Stimulated activated CD8-positive, alpha-beta memory T cell treated with anti-CD3 and anti-CD28 coated beads, Interleukin-15, amount 100 ng/mL, for 4 hours (primary cell): ENCODE measurements at places on chromosomes 2 and 18.

DNA sequence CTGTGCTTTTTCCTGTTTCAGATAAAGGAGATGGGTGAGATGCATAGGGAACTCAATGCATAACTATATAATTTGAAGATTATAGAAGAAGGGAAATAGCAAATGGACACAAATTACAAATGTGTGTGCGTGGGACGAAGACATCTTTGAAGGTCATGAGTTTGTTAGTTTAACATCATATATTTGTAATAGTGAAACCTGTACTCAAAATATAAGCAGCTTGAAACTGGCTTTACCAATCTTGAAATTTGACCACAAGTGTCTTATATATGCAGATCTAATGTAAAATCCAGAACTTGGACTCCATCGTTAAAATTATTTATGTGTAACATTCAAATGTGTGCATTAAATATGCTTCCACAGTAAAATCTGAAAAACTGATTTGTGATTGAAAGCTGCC, 16.4 kb upstream of the MSH2 start:
- DNase-seq, result no peak

DNA sequence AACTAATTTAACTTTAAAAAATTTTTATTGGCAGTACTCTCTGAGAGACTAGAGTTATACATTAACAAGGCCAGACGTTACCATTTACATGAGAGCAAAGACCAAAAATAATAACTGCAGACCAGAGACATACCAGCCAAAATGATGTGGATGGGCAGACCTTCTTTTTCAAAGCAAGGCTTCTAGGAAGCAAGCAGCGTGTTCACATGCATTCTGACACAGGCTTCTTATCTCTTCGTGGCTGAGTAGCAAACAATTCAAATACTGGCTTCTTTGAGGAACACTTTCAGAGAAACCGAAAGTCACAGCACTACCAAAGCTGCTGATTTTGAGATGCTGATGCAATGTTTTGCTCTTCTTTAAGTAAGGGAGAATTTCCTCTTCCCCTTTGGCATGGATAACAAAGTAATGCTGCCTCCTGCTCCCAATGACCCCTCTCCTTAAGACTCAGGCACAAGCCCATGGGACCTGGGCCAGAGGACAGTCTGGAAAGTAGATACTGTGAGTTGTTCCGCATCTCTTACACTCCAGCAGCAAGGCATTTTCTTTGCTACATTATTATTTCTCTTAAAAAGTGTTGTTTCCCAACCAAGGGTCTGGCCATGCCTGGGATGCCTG, 181.9 kb downstream of the MREG start:
- DNase-seq, result no peak

DNA sequence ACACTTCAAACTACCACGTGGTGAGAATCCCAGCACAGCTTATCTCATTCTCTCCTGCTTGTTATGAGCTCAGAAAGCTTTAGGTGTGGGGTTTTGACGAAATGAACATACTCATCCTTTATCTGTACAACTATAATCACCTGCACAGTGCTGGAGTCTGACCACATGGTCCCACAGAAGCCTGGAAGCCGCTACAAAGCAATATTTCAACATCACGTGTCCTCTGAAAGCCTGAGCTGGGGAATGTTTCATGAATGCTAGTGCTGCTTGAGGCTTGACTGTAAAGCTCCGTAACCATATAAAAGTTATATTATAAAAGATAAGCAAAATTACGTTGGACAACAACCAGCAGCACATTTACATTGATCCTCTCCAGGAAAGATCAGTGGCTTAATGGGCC, 43.9 kb downstream of the PIEZO2 start:
- no peak for DNase-seq

- DNase-seq, result no peak
These were observed 53.5 kb upstream of the C2orf15 start for GRCh38 chr2:99088017-99088416.

- no peak for DNase-seq
These were observed 214.8 kb downstream of the ATAD2B start for GRCh38 chr2:23711979-23712755.

DNA sequence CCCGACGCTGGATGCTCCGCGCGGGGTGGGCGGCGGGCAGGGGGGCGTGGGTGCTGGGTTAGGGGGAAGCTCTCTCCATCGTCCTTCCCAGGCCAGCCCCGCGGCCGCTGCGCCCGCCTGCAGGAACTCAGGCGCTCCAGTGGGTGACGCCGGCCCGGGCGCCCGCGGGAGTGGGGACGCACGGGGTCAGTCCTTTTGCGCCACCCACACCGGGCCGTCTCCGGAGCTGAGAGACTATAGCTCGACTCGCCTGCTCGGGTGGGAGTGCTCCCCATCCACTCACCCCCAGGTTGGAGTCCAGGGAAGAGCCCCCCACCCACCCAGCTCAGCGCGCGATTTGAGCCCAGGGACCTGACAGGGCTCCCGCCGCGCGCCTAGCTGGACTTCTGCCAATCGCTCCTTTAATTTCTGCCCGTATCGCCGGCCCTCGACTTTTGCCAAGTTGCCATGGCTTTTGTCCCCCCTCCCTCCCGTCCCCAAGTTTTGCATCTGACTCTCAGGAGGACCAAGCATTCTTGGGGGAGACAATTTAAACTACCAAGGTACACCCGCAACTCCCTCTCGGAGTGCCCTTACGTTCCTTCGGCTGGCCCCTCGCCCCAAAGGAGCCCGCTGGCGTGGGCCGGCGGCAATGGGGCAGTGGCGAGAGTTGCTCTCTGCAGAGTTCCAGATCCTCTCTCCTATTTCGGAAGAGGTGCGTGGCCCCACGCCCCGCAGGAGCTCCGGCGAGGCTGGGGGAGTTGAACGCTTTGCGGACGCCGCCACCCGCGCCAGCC, 205.8 kb upstream of the SMAD2 start:
- no peak for DNase-seq

DNA sequence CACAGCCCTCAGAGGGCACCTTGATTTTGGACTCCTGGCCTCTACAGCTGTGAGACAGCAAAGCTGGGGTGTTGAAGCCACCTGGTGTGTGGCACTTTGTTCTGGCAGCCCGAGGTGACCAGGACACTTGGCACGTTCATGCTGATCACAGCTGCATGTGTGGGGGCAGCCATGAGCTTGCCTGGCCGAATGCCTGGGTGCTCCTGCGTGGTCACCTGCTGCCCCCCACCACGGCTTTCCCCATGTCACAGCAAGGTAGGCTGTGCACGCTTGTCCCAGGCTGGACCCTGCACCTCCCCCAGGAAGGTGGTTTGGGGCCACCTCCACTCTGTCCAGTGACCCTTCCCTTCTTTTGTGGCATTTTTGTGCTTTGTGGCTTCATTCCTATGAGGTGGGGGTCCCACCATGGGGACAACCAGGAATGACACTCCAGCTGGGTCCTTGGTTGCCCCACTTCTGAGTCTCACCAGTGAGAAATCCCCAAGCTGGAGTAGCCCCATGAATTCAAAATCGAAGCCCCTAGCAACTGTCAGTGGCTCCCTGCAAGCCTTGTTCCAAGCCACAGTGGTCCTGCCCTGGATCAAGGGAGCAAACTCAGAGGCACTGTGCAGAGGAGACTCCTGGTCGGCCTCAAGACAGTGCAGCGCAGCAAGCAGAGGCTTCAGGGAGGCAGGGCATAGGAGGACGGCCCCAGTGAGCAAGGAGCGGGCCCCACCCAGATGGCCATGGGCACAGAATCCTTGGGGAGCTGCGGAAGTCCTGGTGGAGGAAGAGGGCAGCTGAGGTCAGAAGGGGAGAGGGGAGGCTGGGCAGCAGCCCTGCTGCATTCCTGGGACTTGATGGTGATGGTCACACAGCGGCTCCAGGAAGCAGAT, 121.4 kb upstream of the HS6ST1 start:
- DNase-seq, result no peak

DNA sequence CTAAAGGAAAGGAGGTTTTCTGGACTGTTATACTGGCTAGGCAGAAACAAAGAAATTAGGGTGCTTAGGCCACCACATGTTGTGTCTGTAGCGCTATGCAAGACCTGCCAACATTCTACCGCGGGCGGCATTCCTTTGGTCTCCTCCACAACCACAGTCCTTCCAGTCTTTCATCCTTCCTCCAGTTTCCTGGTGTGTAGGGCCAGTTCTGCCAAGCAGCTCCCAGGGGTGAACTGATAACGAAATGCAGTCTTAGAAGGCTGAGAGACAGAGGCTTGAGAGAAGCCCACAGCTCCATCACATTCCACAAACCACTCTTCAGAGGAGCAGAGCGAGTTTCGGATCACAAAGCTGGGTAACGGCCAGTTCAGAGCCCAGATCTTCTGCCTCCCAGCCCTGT, 19.5 kb upstream of the CXXC1 start:
- DNase-seq, result no peak

GRCh38 chr2:181304011-181304844, 153.0 kb upstream of the ITGA4 start:
- DNase-seq, result no peak

DNA sequence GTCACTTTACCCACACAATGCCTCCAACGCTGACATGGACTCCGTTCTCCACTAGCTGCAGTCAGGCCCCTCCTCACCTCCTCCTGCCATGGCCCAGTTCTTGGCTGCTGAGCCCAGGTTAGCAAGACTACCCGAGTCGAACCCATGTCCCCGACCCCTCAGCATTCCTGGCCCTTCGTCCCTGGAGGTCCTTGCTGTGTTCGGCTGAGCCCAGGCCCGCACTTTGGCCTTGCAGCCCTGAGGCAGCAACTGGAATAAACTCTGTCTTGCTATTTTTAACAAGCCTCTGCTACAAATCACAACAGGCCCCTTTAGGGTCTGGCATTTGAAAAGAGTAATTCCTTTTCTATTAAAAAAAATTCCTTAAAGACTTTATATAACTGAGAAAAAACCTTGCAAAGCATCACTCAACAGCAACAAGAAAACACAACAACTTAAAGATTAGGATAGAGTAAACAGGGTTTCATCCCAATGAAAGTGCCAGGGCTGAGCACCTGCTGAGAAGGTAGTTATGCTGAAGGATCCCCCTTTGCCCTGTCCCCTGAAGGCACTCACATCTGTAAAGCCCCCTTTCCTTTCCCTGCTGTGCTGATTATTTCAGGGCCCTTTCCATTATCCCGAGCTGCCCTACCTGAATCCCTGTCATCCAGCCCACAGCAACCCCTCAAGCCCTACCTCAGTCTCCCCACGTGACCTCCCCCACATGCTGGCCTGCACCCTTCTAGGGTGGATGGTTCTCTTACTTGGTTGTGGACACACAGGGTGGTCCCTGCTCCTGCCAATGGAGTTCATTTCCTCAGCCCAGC, 120.0 kb upstream of the SNTG2 start:
- DNase-seq, result no peak

DNA sequence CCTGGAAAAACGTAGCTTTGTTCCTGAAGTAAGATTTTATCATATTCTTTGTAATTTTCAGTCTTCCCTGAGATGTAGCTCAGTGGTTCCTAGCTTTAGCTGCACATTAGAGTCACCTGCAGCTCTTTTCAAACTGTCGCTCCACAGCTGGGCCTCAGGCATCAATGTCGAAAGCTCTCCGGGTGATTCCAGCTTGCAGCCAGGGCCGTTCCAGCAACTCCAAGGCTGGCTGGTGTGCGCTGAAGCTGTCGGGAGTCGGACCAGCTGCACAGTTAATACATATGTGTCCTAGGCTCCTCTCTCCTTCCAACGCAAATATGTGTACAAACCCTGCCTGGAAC, 609 bp upstream of the ZNF2 start:
- no peak for DNase-seq

DNA sequence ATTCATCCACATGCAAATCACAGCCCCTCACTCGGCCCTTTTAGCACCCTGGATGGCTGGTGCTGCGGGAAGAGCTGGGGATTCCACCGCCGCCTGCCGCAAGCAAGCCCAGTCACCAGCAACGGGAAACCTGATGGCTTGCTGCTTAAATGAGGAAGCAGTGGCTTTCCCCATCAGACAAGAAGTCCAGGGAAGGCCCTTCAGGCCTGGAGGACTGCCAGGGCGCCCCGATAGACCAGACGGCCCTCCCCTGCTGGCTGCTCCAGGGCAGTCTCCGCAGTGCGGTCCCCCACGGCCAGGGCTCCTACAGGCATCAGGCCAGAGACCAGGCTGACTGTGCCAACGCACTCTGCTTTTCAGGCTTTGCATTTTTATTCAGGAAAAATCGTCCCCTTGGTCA, 439.1 kb downstream of the EIPR1 start:
- DNase-seq, result no peak

GRCh38 chr2:198321522-198322088, 517.2 kb downstream of the PLCL1 start:
- no peak for DNase-seq

DNA sequence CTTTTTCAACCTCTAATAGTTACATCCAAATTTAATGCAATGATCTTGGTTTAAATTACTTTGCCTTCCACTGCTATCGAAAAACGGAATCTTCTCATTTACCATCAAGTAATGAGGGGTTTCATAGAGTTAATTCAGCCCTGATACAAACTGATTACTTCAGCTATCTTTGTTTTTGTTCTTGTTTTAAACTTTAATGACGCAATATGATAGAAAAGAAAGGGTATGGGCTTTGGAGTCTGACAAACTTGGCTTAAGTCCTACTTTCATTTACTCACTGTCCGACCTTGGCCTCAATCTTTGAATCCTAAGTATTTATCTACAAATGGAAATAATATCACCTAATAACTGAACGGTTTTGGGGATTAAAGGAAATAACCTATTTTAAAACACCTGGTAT, 16.1 kb downstream of the ADAM17 start:
- DNase-seq, result no peak

- DNase-seq, result no peak
These were observed 1.9 kb downstream of the PER2 start for GRCh38 chr2:238286551-238286950.

GRCh38 chr2:70743677-70744076, 24.3 kb downstream of the ADD2 start:
- no peak for DNase-seq
